ENCODE measurements at places on chromosomes 7 and 10.

GRCh38 chr7:53350241-53350640, 314.8 kb downstream of the POM121L12 start:
- DNase-seq: peak; percentile 33

- no peak for DNase-seq
Measured at GRCh38 chr7:106593028-106593417, 67.9 kb downstream of the CCDC71L start.

GRCh38 chr10:97511711-97512440, 13.2 kb downstream of the UBTD1 start:
- DNase-seq: no peak

GRCh38 chr10:55091691-55092328, 290.8 kb upstream of the PCDH15 start:
- DNase-seq: no peak

DNA sequence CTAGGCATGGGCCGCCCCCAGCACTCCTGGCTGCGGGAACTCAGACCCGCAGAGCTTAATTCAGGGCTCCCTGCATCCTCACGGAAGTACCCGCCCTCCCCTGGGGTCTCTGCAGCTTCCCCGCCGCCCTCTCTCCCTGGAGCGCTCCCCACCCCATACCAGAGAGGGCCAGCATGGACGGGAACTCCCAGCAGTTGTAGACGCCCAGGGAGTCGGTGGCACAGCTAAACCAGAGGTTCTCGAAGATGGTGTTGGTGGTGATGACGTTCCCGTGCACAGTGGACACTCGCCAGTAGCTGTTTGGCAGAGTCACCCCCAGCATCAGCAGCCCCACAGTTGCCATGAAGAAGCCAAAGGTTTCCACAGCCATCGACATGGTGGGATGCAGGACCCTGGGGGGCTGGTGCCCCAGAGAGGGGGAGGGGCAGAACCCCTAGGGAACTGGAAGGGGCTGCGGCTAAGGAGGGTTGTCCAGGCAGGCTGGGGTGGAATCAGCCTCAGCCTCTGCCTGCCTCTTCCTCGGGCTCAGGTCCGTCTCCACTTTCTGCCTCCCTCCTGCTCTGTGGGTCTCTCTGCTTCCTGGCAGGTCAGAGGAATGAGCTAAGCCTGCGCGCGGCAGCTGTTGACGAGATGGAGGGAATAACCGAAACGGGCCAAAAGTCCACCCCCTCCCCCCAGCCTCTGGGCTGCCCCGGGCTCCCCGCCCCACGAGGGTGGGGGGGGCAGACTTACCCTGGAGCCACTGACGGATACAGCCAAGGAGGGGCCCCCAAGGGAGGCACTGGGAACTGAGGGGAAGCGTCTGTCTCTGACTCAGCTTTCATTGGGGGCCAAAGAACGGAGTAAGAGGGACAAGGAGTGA, at the start of gene CLDN15:
TSS of gene CLDN15 (minus strand) at position 597 of the 862 bp plus-strand sequence. CDS start at position 376, 221 bp downstream.
- no peak for DNase-seq

DNA sequence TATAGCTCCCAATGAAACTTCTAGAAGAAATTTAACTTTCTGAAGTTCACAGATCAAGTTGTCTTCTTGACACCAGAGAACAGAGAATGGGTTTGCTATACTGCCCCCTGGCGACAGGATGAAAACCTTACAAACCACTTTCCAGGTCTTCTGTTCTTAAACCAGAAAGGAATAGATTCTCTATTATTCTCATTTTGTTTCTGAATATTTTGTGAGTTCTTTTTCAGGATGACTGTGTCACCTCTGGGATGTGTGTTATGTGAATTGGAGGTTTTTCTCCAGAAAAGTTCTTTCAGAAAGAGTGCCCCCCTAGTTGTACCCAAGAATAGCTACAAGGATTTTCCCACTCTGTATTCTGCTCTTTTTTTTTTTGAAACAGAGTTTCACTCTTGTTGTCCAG, 6.3 kb downstream of the IFT22 start:
- DNase-seq: no peak

GRCh38 chr7:140214075-140214684, 37.4 kb upstream of the KDM7A start:
- DNase-seq: no peak

- DNase-seq: peak; percentile 10
Measured at GRCh38 chr7:99142727-99143520, 984 bp downstream of the SMURF1 start.

- no peak for DNase-seq
Measured at GRCh38 chr10:129483430-129484010, 16.5 kb downstream of the MGMT start.

DNA sequence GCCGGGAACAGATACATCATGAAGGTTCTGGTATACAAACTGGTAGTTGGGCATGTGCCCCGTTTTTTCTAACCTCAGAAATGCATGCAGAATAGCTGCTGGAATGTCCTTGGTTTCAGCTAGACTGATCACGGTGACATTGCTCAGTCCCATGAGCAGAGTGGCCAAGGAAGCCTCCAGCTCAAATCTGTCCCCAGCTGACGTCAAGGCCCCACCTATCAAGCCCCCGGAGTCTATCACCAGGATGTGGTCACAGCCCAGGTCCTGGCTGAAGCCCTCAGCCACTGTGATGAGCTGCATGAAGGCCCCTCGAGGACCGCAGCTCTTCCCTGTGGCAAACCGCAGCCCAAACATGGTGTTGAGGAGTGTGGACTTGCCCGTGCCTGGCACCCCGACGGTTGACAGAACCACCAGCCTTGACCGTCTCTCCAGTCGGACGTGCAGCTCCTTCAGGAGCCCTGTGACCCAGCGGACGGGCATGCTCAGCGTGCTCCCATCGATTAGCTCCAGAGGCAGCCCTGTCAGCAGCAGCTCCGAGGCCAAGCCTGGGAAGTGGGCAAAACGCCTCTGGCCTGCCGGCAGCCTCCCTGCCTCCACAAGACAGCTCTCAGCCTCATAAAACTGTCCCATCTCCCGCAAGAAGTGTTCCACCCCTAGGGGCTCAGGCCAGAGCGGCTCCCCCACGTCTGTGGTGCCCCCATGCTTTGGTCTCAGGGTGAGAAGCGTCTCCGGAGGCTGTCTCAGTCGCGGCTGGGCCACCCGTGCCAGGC, 7.8 kb upstream of the MRPS24 start:
- DNase-seq: no peak

- no peak for DNase-seq
Measured at GRCh38 chr10:71320592-71320991, 1.5 kb downstream of the SLC29A3 start.

DNA sequence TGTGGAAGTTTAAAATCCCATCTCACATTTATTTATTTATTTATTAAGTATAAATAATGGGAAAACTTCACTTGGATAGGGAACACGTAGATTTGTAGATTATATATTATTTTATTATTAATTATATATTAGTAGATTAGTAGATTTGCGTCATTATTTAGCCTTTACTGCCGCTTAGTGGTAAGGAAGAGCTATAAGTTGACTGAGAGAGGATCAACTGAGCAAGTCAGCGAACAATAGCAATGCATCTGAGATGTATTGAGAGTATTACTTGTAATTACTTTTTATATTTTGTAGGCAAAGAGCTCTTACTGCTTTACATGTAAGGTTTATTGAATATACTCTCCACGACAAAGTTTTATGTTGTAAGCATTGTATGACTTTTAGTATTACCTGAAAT, 244.5 kb upstream of the ANKRD30A start:
- DNase-seq: no peak

- DNase-seq: no peak
Measured at GRCh38 chr10:34462993-34463392, 352.1 kb downstream of the PARD3 start.

DNA sequence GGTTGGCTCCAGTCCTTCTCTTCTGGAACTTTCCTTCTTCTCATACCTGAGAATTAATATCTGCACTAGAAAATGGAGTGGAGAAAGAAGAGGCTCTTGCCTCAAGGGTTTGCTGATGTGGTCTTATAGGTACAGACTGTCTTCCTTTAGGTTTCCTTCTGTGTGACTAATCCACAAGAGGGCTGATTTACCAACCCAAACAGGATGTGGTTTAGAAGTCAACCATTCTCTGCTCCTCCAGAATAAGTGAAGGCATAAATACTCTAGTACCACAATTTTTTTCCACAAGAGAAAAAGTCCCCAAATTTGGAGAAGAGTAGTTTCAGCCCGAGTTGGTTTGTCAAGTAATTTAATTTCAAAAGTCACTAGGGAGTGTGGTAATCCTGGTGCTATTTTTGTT, 85.8 kb downstream of the NRP1 start:
- peak; percentile 32 for DNase-seq

DNA sequence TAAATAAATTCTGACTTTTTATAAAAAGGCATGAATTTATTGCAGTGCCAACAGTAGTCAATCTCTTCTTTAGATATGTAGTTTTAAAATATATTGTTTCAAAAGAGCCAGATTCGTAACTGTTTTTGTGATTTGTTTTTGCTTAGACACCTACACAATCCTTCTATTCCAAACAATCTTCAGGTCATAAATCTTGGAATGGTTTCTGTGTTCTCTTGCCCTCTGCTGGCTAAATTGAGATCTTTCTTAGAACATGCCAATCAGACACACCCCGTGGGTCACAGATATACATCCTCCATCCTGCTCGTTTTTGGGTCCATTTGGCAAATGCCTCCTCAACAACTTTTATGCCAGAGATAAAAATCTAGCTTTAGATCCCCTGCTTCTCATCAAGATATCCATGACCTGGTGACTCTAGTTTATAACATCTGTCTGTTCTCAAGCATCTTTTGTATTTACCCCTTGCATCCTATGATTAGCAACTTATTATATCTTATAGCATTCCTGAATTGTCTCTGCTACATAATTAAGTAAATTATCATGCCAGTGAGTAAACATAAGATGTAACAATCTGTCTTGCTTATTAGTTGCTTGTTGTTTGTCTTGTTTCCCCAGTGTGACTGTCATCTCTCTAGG, 35.3 kb upstream of the IFRD1 start:
- no peak for DNase-seq

- no peak for DNase-seq
Measured at GRCh38 chr10:37240223-37240622, 114.8 kb downstream of the ANKRD30A start.

DNA sequence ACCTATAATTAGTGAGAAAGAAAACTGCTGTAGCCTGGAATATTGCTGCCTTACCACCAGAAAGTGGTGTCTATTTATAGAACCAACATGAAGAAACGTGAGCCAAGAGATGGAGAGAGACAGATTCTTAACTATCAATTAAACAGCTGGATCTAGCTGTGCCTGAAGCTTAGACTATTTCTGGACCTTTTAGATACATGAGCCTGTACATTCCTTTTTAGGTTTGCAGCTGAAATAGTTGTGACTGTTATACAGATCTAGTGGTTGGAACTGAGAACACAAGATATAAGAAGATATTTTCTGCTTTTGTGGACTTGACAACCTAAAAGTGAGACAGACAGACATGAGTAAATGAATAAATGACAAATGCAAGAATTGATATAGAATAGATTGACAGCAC, 73.4 kb downstream of the CDK14 start:
- no peak for DNase-seq

GRCh38 chr10:128035557-128035973, 90.7 kb downstream of the MKI67 start:
- no peak for DNase-seq

DNA sequence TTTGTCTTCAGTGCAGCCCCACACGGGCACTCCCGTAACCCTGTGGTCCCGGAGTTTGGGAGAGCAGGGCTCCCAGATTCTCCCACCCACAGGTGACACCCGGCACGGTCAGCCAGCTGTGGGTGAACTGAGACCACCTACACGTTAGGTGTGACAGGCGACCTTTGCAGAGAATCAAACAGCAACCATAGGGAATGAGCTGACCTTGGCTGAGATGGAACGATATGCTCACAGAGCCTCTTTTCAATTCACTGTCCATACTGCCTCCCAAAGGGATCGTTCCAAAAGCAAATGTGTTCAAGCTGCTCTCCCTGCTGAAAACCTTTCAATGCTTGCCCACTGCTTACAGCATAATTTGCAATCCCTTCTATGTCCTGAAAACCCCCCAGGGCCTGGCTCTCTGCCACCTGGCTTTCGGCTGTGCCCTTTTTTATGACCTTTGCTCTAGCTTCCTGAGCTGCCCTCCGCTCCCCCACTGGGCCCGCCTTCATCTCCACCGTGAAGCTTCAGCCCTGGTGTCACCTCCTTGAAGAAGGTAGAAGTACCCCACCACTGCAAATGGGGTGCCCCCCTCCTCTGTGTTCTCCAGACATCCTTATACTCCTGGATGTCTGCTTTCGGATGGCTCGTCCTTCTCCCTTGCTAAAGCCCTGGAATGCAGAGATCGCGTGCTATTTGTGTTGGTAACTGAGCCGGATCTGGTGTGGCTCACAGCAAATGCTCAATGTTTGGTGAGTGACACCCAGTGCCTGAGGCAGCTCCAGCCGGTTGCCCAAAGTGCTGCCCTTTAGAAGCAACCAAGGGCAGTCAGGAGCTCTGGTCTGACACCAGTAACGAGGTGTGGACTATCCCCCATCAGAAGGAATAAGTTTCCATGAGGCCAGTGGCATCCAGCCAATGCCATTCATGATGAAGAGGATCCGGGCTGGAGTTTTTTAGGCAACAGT, 90.4 kb downstream of the KIAA1549 start:
- no peak for DNase-seq

- DNase-seq: no peak
Measured at GRCh38 chr10:49157229-49157628, 23.4 kb upstream of the FAM170B start.

DNA sequence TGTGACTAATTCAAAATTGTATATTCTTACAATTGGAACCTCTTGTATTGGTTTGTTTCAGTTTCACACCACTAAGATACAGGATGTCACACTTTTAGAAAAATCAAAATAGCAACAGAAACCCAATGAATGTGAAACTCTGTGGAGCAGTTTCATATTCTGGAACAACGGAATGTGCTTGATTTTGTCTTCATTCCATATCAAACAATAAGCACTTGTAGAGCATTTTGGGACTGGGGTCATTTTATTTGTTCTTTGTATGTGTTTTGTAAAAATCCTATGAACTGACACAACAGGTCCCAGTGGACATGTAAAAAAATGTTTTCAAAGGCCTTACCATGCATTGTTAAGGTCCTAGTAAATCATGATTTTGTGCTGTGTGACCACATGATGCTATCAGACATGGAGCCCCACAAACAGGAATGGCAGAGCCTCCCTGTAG, 123.1 kb downstream of the DKK1 start:
- no peak for DNase-seq

DNA sequence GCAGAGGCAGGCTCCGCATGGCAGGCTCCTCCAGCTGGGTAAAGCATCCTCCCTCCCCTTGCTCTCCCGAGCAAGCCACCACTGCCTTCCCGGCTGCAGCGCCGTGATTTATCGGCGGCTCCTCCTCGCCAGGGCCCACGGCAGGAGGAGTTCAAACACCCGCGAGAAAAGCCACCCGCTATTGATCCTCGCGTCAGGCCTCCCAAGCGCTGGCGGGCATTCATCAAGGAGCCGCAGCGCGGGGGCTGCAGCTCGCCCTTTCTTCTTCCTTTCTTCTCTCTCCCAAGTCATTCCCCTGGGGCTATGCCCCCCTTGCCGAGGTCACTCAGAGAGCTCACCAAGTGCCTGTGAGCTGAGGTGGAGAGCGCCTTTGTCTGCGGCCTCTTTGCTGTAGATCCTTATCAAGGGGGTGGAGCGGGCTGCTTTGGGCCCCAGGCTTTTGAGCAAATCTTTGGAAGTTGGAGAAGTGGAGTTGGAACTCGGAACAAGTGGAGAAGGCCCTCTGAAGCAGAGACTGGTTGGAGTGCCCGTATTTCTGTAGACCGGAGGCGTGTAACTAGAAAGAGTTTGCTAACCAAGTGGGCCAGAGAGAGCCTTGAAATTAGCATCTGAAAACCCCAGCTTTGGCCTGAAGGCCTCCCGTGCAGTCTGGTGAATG, 107.2 kb upstream of the PPIF start:
- no peak for DNase-seq
